NCI-H226 (cell line): ENCODE measurements at places on chromosomes 13 and 19.

- no peak for DNase-seq
Observed at GRCh38 chr13:36509369-36509768, 77.1 kb downstream of the CCNA1 start.

DNA sequence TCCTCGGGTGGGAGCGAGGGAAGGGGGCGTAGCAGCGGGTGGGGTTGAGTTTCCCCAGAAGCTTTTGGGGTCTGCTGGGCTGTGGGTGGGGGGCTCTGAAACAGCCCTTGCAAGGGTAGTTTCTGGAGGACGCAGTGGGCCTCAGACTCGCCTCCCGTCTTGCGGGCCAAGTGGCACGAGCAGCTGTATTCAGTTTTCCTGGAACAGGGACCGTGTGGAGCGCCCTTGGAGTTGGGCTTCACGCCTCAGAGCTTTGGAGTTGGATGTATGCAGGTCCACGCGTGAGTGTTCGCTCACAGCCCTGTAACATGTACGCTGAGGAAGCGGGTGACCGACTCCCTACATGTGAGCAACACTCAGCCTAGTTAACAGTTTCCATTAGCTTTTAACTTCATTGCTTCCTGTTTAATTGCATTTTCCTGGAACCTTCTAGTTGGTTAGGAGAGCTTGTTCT is 603 bp downstream of the TM9SF2 start:
- DNase-seq, result no peak

- no peak for DNase-seq
Observed at GRCh38 chr13:55937180-55937579, 1203.5 kb upstream of the PRR20A start.

DNA sequence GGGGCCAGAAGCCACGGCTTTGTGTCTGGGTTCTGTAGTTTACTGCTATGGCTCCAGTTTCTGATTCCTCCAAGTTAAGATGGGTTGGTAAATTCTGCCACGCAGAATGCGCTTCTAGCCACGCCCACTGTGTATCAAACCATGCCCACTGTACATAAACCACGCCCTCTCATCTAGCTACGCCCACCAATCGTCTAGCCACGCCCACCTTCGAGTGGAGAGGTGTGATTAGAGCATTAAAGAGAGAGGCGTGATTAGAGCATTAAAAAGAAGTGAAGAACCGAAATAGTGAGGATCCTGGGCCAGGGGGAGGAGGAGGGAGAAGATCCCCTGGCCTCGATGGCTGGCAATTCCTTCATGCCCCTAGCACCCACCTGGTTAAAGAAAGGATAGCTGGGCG is 43.7 kb upstream of the ADGRE5 start:
- DNase-seq, result no peak

DNA sequence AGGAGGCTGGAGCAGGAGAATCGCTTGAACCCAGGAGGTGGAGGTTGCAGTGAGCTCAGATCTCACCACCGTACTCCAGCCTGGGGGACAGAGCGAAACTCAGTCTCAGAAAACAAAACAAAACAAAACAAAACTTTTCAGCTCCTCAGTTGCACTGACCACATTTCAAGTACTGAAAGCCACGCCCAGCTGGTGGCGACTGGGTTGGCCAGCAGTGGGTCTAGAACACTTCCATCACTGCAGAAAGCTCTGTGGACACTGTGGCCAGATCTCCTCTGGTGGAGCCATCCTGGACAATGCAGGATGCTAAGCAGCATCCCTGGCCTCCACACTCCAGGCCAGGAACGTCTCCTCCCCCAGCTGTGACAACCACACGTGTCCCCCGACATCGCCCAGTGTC is 21.1 kb downstream of the TLE2 start:
- DNase-seq, result no peak

GRCh38 chr13:86282442-86282841 is 483.2 kb upstream of the SLITRK6 start:
- DNase-seq, result peak; percentile 29

- DNase-seq, result no peak
Observed at GRCh38 chr13:40966298-40966697, 52.8 kb downstream of the ELF1 start.

GRCh38 chr19:11722414-11722813 is 16.3 kb downstream of the ZNF823 start:
- DNase-seq, result no peak

DNA sequence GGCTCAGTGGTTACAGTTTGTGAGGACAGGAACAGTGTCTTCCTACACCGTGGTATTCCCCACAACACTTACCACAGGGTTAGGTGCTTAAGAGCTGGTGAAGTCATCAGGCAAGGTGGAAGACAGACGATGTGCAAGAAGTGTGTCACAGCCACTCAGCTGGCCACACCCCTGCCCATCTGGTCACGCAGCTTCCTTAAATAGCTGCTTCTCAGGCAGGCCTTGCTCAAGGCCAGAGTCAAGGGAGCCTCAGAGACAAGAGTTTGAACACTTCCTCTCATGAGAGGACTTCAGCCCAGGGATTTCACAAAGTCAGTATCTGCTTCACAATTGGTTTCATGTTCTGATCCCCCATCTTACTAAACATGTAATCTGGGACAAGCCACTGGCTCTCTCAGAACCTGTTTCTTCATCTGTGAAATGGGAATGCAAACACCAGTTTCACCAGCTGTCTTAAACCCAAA is 80.3 kb upstream of the FRY start:
- DNase-seq, result no peak

- peak; percentile 10 for DNase-seq
Observed at GRCh38 chr19:44607049-44607448, 6.3 kb upstream of the IGSF23 start.

GRCh38 chr19:784541-784940 is 12.7 kb upstream of the PTBP1 start:
- no peak for DNase-seq

GRCh38 chr19:31185261-31185660 is 164.0 kb downstream of the TSHZ3 start:
- DNase-seq, result no peak

DNA sequence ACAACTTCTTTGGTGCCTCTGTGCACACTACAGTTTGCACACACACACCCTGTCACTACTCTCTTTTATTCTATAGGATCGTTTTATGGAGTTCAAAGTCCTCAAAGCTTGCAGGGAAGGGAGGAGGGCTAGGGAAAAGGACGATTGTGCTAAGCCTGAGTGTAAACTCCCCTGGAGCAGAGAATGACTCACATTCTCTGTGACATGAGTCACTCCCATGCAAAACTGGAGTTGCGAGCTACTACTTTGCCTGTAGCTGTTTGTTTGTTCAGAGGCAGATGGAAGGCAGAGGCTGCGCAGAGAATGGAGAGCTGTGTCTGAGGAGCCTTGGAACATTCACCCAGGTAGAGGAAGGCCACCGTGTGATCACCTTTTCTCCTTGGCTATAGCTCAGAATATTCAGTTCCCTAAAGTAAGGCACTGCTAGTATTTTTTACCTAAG is 80.5 kb upstream of the MBNL2 start:
- peak; percentile 83 for DNase-seq

GRCh38 chr19:12606796-12607195 is 3.8 kb downstream of the ZNF490 start:
- DNase-seq, result no peak

GRCh38 chr19:46634656-46635218 is 1.3 kb downstream of the GNG8 start:
- DNase-seq, result no peak

DNA sequence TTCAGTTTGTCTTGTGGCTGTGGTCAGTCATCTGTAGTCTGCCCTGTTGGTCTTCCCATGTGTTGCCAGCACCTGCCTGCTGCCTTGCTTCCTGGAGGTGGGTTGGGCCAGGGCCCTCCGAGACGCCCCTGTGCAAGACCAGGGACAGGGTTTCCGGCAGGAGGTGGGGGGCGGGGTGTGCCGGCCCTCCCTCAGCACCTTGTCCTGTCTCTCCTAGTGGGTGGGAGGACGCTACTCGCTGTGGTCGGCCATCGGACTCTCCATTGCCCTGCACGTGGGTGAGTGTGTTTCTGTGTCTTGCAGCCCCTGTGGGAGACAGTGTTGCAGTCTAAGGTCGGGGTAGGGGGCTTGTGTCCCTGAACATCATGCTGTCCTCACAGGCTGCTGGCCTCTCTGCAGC is 11.2 kb upstream of the PDCD2L start:
- no peak for DNase-seq

- DNase-seq, result no peak
Observed at GRCh38 chr13:29483211-29483610, 112.3 kb downstream of the SLC7A1 start.

GRCh38 chr19:48511800-48512503 is at the start of gene LMTK3:
LMTK3 (minus strand) TSS chr19:48511835; CDS start chr19:48511576, 259 bp downstream.
- peak; percentile 30 for DNase-seq

GRCh38 chr13:77732287-77732686 is 34.8 kb downstream of the SLAIN1 start:
- DNase-seq, result no peak

DNA sequence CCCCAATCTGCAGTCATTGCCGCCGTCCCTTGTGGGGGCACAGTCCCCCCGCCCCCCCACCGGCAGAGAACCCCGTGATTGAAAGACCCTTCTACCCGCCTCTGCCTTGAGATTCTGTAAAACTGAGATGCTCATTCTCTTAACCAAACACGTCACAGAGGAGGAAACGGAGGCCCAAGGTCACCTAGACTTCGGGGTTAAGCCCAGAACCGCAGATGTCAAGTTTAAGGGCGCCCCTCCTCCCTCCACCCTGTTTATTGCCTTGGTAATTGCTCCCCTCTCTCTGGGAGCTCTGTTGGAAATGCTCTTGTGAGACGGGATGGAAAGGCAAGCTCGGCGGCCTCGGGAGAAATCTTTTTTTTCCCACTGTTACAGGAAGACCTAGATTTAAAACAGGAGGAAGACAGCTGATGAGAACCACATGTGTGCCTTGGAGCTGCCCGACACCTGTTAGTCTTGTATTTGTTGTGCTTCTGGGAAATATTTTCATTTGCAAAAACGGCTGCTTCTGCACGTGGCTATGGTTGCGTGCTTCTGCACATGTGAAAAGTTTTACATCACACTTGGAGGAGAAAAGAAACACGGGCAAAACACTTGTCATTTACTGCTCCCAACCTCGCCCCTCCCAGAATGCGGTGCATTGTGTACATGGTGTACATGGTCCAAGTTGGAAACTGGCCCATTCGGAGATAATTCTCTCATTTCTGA is 1.1 kb upstream of the MED26 start:
- DNase-seq, result no peak

GRCh38 chr13:36286006-36286405 is 11.6 kb downstream of the CCDC169 start:
- DNase-seq, result no peak

DNA sequence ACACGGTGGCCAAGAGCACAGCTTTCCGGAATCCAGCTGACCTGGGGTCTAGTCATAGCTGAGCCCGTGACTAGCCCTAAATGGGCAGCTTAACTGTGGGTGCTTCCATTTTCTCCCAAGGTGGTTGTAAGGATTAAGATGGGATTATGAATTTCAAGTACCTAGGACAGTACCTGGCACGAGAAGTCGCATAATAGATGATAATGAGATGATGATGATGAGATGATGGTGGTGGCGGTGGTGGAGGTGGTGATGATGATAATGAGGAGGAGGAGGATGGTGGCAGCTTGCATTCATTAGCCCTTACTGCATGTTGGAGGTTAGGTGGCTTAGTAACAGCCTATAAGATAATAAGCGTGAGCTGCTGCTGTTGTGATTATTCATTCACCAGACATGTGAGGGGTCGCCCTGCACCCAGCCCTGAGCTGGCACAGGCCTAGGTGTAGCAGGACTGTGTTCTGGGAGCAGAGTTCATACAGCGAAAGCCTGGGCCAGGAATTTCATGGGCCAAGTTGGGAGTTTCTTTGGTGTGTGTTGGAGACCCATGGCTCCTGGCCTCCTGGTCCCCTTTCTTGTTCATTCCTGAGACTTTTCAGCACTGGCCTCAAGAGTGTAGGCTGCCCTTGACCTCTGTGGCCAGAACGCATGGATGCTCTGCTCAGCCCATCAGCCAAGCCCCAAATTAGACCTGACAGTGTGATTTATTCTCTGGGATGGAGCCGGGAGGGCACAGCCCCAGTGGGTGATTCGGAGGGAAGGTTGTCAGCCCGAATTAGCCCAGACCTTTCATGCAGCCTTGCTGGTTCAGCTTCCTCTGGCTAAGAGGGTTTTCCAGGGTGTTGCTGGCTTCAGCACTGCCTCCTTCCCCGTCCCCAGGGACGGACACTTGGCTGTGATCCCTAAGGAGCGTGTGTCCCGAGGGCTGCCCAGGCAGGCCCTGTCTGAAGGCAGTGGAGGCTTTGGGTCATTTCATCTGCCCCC is 128.8 kb downstream of the SIPA1L3 start:
- peak; percentile 65 for DNase-seq

DNA sequence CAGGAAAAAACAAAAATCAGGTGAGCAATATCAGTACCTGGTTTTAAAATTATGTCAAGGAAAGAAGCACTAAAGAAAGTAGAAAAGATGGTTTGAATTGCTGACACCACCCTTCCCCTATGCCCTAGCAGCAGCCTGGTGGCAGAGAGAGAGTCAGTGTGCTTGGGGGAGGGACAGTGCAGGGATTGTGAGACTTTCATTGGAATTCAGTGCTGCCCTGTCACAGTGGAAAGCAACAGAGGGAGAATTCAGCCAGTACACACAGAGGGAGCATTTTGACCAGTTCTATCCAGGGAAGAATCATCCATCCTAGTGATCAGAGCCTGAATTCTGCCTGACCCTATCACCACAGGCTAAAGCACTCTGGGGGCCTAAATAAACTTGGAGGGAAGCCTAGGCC is 222.4 kb upstream of the PCDH17 start:
- DNase-seq, result no peak

GRCh38 chr19:53394522-53394973 is 401 bp upstream of the ZNF765 start:
- DNase-seq, result no peak

GRCh38 chr19:35665157-35665556 is 1.2 kb upstream of the UPK1A start:
- no peak for DNase-seq
